M059J (cell line): ENCODE measurements at places on chromosomes 3 and 15.

DNA sequence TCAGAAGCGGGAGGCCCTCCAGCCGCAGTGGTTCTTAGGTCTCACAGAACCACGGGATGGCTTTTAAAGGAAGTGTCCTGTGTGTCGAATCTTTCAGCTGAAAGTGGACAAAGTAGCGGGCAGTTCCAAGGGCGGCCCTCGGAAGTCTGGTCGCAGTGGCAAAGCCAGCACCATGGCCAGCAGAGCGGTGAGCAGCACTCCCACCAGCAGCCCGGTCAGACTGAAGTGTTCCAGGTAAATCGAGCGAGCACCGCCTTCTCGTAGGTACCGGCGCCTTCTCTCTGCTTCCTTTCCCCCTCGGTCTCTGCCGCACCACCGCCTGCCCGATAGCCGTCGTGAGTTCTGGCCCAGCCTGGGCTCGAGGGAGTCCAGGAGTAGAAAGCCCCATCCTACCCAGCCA lies 103.6 kb upstream of the ABHD17C start:
- no peak for DNase-seq

- DNase-seq: peak; percentile 95
Measured at GRCh38 chr3:129560911-129561594, 18.1 kb downstream of the H1-8 start.

GRCh38 chr3:140093742-140094141 lies 158.8 kb downstream of the CLSTN2 start:
- DNase-seq: peak; percentile 96

DNA sequence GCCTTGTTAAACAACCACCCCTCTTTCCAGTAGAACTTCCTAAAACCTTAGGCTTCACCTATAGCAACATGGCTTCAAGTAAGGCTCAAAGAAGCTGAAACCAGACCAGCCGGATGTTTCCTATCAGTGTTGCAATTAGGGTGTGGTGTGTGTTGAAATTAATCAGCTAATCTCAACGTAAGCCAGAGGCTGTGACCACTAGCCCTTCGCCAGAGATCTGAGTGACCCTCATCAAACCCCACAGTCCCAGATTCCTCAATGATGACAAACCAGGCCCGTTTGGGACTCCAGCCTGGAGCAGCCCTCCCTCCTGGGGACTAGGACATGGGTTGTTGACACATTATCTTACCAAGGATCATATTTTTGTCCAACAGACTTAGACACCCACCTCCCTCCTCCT lies 27.3 kb downstream of the CYP11A1 start:
- DNase-seq: peak; percentile 73

DNA sequence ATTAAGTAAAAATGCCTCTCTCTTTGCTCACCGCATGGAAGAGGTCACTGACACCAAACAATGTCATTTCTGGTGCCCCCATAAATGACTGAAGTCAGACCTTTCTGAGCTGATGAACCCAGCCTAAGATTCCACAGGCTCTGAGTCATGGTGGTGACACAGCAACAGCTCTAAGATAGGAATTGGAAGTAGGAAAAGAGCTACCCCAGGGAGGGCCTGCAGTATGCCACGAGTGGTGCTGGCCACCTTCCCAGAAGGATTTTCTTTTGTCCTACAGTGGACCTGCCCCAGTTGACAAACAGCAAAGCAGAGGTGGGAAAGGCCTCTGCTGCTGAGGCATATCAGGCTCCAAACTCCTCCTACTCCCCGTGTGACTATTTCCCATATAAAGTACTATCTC lies 208.1 kb downstream of the MINAR1 start:
- peak; percentile 97 for DNase-seq

- peak; percentile 63 for DNase-seq
Measured at GRCh38 chr3:14319654-14320182, 82.7 kb upstream of the SLC6A6 start.

DNA sequence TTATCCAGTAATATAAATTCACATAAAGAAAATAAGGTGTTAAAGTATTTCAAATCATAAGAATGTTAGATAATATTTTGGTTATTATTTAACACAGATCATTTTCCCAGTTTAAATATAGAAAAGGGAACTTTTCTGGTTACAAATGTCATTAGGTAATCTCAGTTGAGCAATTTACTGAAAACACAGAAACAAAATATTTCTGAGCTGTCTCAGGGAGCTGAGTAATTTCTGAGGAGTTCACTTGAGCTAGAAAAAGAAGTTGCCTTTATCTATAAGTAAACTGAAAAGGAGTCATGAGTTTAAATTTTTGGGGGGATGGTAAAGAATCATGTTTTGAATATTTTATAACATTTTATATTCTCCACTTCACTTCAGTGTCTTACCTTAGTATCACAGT lies 855.4 kb upstream of the ARPP21 start:
- DNase-seq: no peak

DNA sequence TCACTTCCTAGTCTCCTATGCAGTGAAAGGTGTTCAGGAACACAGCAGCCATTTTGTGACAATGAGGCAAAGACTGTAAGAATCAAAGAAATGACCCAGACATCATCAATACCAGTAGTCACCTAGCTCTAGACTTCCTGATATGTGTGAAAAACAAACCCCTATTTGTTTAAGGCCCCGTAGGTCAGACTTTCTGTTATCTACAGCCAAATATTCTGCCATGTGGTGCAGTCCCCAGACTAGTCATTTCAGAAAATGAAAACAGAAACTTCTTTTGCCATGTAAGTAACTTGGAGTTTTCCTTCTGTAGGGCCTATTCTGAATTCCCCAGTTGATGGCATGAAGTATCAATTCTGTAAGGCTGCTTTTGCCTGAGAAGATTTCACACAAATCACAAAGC lies 181.7 kb upstream of the SNTN start:
- DNase-seq: no peak

DNA sequence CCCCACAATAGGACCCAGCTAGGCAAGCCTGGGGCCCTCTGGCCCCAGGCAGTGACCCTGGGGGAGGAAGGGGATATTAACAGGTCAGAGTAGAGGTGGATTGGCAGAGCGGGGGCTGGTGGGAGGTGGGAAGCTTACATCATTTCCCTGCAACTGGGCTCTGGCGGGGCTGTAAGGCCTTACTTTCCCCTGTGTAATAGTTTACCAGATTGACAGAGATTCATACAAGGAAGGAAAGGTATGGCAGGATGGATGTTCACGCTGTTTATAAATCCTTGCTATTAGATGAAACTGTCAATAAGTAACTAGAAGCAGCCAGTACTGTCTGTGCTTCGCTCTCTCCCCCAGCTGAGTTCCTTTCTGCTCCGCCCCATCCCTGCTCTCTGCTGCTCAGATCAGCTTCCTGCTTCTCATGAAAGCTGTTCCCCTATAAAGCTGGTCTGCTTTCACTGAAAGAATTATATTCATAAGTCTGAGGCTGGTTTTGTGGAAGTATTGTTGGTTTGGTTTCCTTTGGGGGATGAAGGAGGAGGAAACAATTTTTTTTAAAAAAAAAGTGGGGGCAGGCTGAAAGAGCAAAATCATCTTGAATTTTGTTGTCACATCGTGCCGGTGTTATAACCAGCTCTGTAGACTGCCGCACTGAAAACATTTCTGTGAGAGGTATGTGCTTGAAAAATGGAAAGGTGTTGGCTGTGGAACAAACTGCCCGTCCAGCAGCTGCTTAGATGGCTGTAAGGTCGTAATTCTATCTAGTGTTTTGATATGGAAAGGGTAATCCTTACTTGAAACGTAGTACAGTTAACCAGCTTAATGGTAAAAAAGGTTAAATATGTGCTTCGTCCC lies 76.4 kb downstream of the BBX start:
- no peak for DNase-seq

DNA sequence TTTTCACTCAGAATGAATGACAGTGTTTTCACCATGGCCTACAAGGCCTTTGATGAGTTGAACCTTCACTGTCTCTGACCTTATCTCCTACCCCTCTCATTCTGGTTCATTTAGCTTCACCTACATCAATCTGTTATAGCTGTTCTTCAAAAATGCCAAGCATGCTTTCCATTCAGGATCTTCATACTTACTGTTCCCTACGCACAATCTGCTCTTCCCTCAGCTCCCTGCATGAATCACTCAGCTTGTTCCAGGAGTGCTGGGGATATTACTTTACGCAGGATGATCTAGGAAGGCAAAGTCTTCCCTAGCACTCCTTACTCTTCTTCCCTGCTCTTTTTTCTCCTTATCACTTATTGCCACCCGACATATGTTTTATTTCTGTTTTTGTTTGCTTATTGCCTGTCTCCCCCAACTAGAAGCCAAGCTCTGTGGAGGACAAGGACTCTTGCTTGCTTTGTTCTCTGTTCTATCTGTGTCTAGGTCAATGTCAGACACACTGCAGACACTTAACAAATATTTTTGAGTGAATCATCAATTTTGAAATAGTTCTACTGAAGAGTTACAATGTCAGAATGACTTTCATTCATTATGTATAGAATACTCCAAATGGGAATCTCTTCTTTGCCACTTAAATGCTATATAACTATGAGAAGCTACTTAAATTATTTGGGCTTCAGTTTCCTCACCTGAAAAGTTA lies 238.3 kb upstream of the FEZF2 start:
- no peak for DNase-seq

- no peak for DNase-seq
Measured at GRCh38 chr15:89089316-89090230, 1.3 kb downstream of the ABHD2 start.

DNA sequence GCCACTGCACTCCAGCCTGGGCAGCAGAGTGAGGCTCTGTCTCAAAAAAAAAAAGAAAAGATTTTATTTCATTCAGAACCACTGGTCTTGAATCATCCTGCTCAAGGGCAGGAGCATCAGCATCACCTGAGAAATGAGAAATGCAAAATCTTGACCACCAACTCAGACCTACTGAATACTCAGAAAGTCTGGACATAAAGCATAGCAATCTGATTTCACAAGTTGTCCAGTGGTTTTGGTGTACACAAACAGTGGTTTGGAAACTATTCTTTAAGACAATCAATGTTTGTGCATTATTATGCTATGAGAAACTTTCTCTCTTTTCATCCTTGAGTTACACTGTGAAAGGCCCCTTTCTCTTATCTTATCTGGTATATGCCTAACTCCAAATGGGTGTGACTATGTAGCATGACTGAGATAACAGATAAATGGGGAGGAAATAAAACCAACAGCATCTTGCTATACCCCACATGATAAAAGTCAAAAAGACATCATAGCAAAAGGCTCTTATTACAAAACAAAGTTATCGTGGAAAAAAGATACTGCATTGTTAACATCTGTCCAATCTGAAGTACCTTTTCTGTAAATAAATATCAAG lies 174.2 kb upstream of the STT3B start:
- DNase-seq: no peak

GRCh38 chr15:89958107-89958805 lies 42.9 kb upstream of the ZNF710 start:
- no peak for DNase-seq

DNA sequence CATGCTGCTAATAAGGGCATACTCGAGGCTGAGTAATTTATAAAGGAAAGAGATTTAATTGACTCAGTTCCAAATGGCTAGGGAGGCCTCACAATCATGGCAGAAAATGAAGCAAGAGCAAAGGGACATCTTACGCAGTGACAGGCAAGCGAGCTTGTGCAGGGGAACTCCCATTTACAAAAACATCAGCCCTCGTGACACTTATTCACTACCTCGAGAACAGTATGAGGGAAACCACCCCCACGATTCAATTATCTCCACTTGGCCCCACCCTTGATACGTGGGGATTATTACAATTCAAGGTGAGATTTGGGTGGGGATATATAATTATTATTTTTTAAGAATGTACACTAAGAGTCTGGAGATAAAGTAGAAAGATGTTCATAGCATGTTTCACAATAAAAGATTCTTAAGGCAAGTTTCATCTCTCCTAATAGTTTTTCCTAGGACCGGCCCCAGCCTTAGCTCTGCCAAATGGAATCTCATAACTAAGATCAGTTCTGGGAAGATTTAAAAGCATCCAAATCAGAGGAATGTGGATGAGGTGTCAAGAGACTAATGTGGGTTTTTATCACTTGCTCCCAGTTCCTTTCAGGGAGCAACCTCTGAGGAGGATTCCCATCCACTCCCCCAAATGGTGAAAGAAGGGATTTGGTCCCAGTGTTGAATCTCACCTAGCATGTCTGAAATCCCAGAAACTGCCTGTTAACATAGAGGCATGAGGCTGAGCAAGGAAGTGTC lies 221.0 kb downstream of the ZMAT3 start:
- DNase-seq: no peak

DNA sequence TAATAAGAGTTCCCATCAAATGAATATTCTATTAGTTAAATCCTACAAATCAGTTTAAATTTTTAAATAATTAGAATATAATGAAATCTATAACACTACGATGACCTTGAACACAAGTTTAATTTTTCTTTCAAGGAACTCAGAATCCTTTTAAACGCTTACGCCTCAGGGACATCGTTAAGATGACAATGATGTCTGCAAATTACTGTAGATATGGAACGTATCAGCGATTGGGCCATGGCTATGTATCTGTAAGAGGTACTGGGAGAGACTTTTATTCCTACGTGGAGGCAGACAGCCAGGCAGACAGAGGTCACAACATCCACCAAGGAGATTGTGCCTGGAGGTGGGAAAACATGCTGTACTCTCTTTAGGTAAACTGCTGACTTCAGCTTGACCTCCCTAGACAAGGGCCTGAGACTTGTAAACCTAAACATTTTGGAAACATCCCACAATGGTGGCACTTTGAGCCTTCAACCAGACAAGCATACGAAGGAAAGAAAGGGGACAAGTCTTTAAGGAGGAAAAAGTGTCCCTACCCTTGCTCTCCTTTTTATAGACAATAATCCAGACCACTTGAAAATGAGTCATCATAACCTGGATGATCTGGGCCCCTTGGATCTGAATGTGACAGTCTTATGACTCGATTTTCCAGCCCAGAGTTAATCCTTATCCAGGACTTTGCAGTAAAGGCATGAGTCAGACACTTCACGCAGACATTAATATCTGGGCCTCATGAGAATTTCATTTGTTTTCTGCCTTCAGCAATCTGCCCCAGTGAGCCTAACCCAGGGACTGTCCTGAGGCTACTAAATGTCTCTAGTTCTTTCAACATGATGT lies 6.8 kb upstream of the LDHAL6B start:
- DNase-seq: peak; percentile 93
